ENCODE measurements at places on chromosomes 12 and 14.
A peak's percentile ranks its signal among the peaks of the same experiment; 100 is the strongest.

DNA sequence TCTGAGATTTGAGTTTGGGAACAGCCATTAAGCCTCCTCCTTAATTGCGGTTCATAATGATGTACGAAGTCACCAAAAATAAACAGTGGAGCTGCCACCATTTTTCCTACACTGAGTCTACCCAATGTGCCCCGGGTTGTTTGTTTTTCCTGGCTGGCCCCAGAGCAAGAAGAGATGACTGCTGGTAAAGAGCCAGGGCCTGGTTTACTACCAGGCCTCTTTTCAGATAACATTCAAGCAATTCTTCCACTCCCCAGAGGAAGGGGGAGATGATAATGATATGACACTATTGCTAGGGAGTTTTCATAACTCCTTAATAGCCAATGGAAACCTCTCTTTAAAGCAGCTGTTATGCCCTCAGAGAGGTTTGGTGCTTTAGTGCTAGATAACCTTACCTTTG is 42.3 kb downstream of the BRAP start:
- H3K4me1 ChIP-seq = peaks cover 13% of the 10 kb centered on the region
- peak overlapping the region; percentile 73 for H3K27ac ChIP-seq
- no peak overlapping the region for H3K4me3 ChIP-seq
- DNase-seq = peak; percentile 78

GRCh38 chr14:96493178-96493577 is 9.0 kb upstream of the PAPOLA start:
- no peaks in the 10 kb centered on the region for H3K27me3 ChIP-seq
- no peak overlapping the region for H3K4me3 ChIP-seq
- no peak for DNase-seq
- H3K27ac ChIP-seq = no peak overlapping the region
- H3K4me1 ChIP-seq = no peaks in the 10 kb centered on the region
- H3K36me3 ChIP-seq = no peaks in the 10 kb centered on the region

- peaks cover 3% of the 10 kb centered on the region for H3K36me3 ChIP-seq
- no peak overlapping the region for H3K4me3 ChIP-seq
- H3K4me1 ChIP-seq = no peaks in the 10 kb centered on the region
- no peak overlapping the region for H3K27ac ChIP-seq
Measured at GRCh38 chr12:41552588-41552987, 364.5 kb downstream of the PDZRN4 start.

DNA sequence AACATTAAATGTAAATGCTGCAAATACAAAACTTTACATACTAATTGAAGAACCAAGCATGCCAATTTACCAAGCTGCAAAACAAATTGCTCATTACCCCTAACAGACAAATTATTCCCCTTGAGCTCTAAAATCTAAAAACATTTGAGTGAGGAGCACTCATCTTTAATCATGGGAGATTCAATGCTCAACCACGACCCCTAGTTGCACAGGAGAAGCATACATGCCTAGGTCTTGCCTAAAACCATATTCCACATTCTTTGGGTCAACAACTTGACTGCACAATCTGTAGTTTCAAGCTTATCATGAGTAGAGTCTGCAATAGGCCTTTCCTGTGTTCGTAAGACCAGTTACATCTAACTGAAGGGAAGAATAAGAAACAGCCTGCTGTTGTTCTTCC is 69.7 kb downstream of the MGAT4C start:
- no peak for DNase-seq
- H3K27ac ChIP-seq = no peak overlapping the region
- H3K36me3 ChIP-seq = no peaks in the 10 kb centered on the region
- no peak overlapping the region for H3K4me3 ChIP-seq

DNA sequence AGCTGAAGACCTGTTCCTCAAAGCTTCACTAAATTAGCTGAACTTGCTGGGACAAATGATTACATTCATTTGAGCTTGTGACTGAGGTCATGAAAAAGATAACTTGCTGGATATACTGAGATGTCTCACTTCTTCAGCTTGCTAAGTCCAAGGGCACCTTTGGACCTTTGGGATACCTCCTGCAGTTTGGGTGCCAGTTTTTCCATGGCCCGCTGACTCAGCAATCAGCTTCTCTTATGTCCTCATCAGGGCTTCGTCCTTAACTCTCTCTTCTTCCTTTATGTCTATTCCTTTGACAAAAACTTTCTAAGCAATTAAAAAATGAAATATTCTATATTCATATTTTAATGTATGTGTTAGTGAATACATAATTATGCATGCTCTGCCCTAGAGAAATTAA is 45.6 kb downstream of the OVCH1 start:
- no peak overlapping the region for H3K27ac ChIP-seq
- H3K27me3 ChIP-seq = no peaks in the 10 kb centered on the region
- DNase-seq = no peak
- H3K36me3 ChIP-seq = peaks cover 13% of the 10 kb centered on the region

DNA sequence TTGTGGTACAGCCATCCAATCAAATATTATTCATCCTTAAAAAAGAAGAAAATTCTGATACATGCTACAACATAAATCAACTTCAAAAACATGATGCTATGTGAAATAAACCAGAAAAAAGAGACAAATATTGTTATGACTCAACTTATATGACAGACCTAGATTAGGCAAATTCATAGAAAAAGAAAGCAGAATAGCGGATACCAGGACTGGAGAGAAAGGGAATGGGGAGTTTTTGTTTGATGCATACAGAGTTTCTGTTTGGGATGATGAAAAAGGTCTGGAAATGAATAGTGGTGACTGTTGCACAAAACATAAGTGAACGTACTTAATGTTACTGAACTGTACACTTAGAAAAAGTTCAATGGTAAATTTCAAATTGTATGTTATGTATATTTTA is 82.3 kb downstream of the SPPL3 start:
- no peak overlapping the region for H3K4me3 ChIP-seq
- no peaks in the 10 kb centered on the region for H3K36me3 ChIP-seq
- no peak for DNase-seq
- H3K4me1 ChIP-seq = peaks cover 9% of the 10 kb centered on the region

- H3K36me3 ChIP-seq = no peaks in the 10 kb centered on the region
- no peak for DNase-seq
- no peak overlapping the region for H3K27ac ChIP-seq
Measured at GRCh38 chr12:7695237-7695560, 376 bp downstream of the GDF3 start.
